ENCODE measurements at places on chromosomes 6 and 20.

- no peak for DNase-seq
These were observed 183.2 kb downstream of the CARMIL1 start for GRCh38 chr6:25462235-25462897.

DNA sequence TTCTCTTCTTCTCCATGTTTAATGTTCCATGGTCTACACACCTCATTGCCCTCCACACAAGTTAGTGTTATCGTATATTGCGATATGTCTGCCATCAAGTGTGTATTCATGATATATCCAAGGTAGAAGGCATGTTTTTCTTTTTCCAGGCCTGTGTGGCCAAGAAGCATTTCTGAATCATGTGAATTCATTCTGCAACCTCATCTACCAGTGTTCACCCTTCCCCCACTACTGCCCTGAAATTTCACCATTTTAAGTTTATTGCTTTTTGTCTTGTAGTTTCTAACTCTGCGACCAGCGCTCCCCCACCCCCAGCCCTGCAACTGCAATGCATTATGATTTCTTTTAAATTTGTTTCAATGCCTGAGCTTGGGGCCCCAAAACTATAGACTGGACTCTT is 618.0 kb upstream of the FLRT3 start:
- DNase-seq, result no peak

- DNase-seq, result peak; percentile 40
These were observed 91.4 kb downstream of the CEBPB start for GRCh38 chr20:50281831-50282591.

DNA sequence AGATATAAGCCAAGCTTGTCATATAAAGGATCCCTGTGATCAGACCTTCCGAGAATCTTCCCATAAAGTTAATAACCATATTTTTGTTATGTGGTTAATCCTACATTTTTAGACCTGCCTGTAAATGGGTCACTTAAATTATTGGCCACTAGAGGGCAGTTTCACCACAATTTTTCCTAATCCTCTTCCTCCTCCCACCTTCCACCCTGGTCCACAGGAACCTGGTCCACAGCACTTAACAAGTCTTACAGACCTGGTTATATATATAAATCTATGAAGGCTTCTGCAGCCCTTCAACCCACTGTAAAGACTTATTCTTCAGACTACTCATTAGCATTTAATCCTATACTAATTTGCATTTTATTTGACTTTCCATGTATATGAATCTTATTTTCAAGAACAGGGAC is 28.3 kb downstream of the MRS2 start:
- DNase-seq, result peak; percentile 5

DNA sequence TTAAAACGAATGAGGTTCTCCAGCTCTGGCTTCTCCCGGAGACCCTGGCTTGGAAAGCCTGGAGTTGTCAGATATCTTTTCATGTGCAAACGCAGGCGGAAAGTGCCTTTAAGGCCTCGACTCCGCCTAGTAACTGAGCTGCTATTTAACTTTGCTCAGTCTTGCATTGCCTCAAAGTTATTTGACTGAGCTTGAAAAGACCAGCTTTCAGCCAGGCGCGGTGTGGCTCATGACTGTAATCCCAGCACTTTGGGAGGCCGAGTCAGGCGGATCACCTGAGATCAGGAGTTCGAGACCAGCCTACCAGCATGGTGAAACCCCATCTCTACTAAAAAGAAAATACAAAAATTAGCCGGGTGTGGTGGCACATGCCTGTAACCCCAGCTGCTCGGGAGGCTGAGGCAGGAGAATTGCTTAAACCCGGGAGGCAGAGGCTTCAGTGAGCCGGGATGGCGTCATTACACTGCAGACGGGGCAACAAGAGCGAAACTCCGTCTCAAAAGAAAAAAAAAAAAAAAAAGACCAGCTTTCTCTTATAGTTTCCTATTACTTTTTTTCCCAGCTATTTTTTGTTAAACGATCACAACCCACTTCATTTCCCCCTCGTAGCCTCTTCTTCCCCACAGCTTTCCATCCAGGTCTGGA is 1.9 kb downstream of the GCNT2 start:
- DNase-seq, result no peak

DNA sequence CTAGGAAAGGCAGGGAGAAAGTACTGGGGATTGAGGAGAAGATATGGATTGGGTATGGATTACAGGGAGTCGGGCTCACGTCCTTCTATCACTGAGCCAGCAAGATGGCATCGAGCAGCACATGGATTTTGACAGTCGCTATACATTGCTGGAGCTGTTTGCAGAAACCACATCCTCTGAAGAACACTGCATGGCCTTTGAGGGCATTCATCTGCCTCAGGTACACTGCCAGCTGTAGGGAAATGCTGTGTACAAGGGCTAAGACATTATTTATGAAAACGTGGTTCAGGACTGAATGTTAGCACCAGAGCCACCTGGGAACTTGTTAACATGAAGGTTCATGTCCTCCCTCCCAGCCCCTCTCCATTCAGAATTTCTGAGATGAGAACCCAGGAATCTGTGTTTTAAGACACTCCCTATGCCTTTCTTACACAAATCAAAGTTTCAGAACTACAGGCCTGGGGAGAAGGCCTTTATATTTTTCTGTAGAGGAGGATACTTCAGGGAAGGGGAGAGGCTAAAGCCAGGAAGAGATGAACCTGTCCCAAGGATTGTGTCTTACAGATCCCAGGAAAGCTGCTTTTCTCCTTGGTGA is 3.5 kb downstream of the CUL9 start:
- DNase-seq, result no peak

- DNase-seq, result no peak
These were observed 532.0 kb downstream of the BCKDHB start for GRCh38 chr6:80638213-80639055.

DNA sequence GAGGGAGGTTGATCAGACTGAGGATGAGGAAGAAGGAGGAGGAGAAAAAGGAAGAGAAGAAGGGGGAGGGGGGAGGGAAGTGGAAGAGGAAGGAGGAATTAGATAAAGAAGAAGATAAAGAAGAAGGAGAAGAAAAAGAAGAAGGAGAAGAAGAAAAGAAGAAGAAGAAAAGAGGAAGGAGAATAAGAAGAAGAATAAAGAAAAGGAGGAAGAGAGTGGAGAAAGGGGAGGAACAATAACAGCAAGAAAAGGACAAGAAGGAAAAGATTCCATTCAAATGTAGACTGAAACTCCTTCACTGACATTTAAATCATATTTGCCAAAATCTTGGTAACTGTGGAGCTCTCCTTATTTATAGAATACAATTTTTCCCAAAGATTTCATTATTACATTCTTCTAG is 34.3 kb upstream of the RCAN2 start:
- DNase-seq, result no peak

GRCh38 chr6:17099401-17100059 is 2.3 kb upstream of the STMND1 start:
- no peak for DNase-seq

- DNase-seq, result peak; percentile 45
These were observed 67.2 kb upstream of the RNF24 start for GRCh38 chr20:4082406-4083097.

DNA sequence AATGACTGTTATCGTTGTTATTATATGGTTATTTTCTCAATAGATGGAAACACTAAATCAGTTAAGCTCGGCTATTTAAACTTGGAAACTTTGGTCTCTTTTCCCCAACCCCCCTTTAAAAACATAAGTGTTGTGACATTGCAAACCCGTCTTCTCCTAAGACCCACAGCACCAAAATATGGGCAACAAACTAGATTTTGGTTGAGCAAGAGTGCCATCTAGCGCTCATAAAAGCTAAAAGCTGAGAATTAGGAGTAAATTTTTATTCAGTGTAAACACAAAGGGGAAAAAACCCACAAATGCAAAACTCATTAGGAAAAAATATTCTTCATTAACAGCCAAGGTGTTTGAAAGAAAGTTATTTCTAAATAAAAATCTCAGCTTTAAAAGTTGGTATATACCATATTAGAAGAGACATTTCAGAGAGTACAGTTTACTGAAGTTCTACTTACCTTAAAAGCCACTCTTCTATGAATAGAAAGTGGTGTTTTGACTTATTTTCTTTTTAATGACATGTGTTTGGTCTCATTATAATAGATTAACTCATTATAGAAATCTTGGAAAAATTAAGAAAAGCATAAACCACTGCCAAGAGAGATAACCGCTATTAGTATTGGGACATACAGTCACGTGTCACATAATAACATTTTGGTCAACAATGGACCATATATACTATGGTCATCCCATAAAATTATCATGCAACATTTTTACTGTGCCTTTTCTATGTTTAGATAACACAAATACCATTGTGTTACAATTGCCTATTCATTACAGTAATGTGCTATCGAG is 21.1 kb downstream of the SESN1 start:
- peak; percentile 43 for DNase-seq

GRCh38 chr20:32497589-32498224 is 87.4 kb downstream of the NOL4L start:
- DNase-seq, result no peak

DNA sequence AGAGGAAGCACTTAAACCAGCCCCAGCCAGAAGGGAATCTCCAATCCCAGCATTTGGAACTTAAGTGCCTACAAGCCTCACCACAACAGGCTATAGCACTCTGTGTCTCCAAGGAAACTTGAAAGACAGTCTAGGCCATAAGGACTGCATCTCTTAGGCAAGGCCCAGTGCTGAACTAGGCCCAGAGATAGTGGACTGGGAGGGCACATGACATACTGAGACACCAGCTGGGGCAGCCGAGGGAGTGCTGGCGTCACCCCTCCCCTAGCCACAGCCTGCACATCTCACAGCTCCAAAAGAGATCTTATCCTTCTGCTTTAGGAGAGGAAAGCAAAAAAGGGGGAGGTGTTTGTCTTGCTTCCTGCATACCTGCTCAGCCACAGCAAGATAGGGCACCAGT is 618.5 kb downstream of the COL12A1 start:
- no peak for DNase-seq

DNA sequence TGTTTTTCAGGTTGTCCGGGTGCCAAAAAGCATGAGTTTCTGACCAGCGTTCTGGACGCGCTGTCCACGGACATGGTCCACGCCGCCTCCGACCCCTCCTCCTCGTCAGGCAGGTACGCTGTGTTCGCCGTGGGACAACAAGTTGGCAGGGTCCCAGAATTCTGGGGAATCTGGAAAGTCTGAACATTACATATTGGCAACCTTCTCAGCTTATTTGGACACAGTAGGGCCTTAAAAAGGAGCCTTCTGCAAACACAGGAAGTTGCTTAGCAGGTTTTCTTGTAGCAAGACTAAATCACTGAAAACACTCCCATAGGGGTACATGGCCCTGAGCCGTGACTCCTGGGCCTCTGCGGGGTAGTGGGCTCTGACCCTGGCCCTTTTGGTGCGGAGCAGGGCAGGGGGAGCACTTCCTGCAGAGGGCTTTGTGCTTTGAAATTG is 209.7 kb downstream of the SMOC2 start:
- DNase-seq, result no peak

GRCh38 chr6:156199182-156199581 is 578.0 kb upstream of the ARID1B start:
- no peak for DNase-seq

- DNase-seq, result no peak
These were observed 57.8 kb upstream of the MRPS10 start for GRCh38 chr6:42275376-42276033.

DNA sequence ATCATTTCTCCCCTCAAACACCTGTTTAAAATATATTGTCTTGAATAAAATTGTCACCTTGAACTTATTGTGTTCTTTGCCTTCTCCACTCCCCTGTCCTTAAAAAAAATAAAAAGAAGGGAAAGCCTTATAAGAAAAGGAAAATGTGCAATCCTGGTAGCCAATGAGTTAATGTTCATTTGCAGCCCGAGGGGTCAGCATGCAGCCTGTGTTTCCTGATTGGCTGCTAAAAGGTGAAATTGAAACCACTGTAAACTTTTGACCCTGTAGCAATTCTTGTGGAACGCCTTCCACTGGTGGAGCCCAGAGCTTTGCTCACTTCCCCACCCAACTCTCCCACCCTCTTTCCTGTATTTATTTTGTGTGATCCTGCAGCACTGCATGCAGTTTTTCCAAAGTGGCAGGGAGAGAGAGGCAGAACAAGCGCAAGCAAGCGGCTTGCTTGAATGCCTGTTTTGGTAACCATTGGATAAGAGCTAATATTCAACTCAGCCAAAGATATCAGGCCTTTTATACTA is 74.9 kb downstream of the NCOA3 start:
- no peak for DNase-seq
